Activated CD4-positive, alpha-beta memory T cell treated with anti-CD3 and anti-CD28 coated beads, Interleukin-2, amount 10 ng/mL, durations not matched to agents 7 days and 5 days (primary cell): ENCODE measurements at places on chromosomes 13 and 19.

DNA sequence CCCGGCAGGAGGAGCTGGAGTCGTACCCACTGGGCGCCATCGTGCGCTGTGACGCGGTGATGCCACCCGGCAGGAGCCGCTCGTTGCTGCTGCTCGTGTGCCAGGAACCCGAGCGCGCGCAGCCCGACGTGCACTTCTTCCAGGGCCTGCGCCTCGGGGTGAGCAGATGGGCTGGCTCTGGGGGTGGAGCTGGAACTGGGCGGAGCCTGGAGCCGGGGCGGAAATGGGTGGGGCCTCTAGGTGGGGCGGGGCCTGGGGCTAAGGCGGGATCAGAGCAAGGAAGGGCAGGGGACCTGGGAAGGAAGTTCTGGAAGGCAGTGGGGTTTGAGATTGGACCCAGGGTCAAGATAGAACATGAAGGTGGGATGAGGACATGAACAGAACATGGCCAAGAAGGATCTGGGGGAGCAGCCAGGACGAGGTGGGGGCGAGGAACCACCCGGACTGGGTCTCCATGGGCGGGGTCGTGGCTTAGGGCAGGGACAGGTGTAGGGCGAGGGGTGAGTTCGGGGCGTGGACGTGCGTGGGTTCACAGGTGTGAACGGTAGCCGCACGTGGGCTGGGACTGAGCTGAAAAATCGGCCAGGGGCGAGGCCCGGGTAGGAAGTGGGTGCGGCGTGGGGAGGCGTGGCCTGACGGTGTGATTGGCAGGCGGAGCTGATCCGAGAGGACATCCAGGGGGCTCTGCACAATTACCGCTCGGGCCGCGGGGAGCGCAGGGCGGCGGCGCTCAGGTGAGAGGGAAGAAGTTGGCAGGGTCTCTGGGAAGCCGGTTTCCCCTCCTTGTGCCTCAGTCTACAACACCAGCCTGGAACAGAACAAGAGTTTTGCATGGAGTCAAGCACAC lies 4.7 kb downstream of the EPS8L1 start:
- DNase-seq = peak; percentile 87

- DNase-seq = no peak
These were observed 184.3 kb upstream of the TRPC4 start for GRCh38 chr13:38053896-38054295.

GRCh38 chr19:30567536-30568232 lies 195.5 kb downstream of the ZNF536 start:
- no peak for DNase-seq

- no peak for DNase-seq
These were observed 112.3 kb upstream of the KLF12 start for GRCh38 chr13:74246487-74246886.

GRCh38 chr13:19173752-19174151 lies 7.9 kb downstream of the TUBA3C start:
- DNase-seq = no peak
